CD4-positive, CD25-positive, alpha-beta regulatory T cell (primary cell): ENCODE measurements at places on chromosomes 1 and 21. TPM values are rescaled to one million over a fixed set of nuclear protein-coding genes. Genes with fewer than 3 reads are reported as not detected.

GRCh38 chr21:29237110-29238052, 61.3 kb upstream of the BACH1 start:
- H3K27me3 ChIP-seq = no peaks in the 10 kb centered on the region
- H3K36me3 ChIP-seq = no peaks in the 10 kb centered on the region
- no peak overlapping the region for H3K27ac ChIP-seq

Gene KLHDC9
- not detected for total RNA-seq

- no peaks in the 10 kb centered on the region for H3K36me3 ChIP-seq
- H3K27me3 ChIP-seq = peaks cover 14% of the 10 kb centered on the region
- no peak overlapping the region for H3K27ac ChIP-seq
- no peak overlapping the region for H3K4me3 ChIP-seq
- H3K4me1 ChIP-seq = no peaks in the 10 kb centered on the region
These were observed 133.4 kb upstream of the FGGY start for GRCh38 chr1:59163268-59164092.

- H3K27ac ChIP-seq = no peak overlapping the region
- H3K36me3 ChIP-seq = peaks cover 6% of the 10 kb centered on the region
- H3K4me1 ChIP-seq = no peaks in the 10 kb centered on the region
- H3K4me3 ChIP-seq = no peak overlapping the region
These were observed 15.7 kb downstream of the PKNOX1 start for GRCh38 chr21:42989816-42990650.

Gene FCGR3A
- not detected for total RNA-seq

GRCh38 chr21:42691901-42692559, 38.6 kb downstream of the PDE9A start:
- H3K4me3 ChIP-seq = no peak overlapping the region
- no peaks in the 10 kb centered on the region for H3K27me3 ChIP-seq
- no peak for DNase-seq
- no peaks in the 10 kb centered on the region for H3K4me1 ChIP-seq

DNA sequence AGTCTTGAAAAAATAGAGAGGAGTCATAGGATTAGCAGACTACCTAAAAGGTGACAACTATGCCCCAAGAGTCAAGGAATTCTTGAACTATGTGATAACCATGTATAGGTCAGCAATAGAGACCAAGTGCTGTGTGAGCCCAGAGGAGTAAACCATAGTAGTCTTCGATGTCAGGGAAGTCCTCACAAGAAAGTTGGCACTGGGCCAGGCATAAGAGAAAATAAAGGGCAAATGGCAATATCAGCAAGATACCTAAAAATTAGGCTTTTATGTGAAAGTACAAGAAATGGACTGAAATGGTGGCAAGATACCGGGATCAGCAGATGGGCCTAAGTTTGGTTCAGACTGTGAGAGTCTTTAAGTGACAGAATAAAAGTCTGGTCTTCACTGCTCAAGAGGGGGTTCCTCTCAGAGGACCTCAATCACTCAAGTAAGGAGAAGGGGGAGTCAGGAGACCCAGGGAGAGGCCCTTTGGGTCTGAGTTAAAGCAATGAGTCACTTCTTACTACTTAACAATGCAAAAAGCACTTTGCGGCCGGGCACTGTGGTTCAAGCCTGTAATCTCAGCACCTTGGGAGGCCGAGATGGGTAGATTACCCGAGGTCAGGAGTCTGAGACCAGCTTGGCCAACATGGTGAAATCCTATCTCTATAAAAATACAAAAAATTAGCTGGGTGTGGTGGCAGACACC, 95.0 kb downstream of the TEX35 start:
- H3K4me1 ChIP-seq = no peaks in the 10 kb centered on the region
- no peak overlapping the region for H3K4me3 ChIP-seq
- peaks cover 2% of the 10 kb centered on the region for H3K27me3 ChIP-seq
- no peak overlapping the region for H3K27ac ChIP-seq
- DNase-seq = no peak
- H3K36me3 ChIP-seq = no peaks in the 10 kb centered on the region

- H3K27ac ChIP-seq = no peak overlapping the region
- H3K4me1 ChIP-seq = no peaks in the 10 kb centered on the region
- H3K27me3 ChIP-seq = no peaks in the 10 kb centered on the region
- H3K4me3 ChIP-seq = no peak overlapping the region
These were observed 248.7 kb upstream of the CXADR start for GRCh38 chr21:17264182-17264581.

Gene PTCH2
- total RNA-seq = 0.94 TPM

DNA sequence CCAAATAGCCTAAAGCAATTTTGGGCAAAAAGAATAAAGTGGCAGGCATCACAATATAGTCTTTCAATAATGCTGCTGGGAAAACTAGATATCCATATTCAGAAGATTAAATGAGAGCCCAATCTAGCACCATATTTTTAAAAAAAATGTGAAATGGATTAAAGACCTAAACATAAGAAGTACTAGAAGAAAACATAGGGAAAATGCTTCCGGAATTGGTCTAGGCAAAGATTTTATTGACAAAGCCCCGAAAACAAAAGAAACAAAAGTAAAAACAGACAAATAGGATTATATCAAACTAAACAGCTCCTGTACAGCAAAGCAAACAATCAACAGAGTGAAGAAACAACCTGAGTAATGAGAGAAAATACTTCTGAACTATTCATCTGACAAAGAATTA, 48.6 kb upstream of the KCNK1 start:
- H3K4me3 ChIP-seq = no peak overlapping the region
- no peak for DNase-seq
- no peaks in the 10 kb centered on the region for H3K4me1 ChIP-seq
- no peaks in the 10 kb centered on the region for H3K27me3 ChIP-seq
- no peaks in the 10 kb centered on the region for H3K36me3 ChIP-seq

GRCh38 chr1:210821615-210822014, 312.3 kb downstream of the KCNH1 start:
- H3K27me3 ChIP-seq = peaks cover 3% of the 10 kb centered on the region
- no peaks in the 10 kb centered on the region for H3K4me1 ChIP-seq
- H3K36me3 ChIP-seq = no peaks in the 10 kb centered on the region
- H3K4me3 ChIP-seq = no peak overlapping the region
- no peak overlapping the region for H3K27ac ChIP-seq

Gene GNG4
- not detected for total RNA-seq

- H3K4me3 ChIP-seq = no peak overlapping the region
- no peak overlapping the region for H3K27ac ChIP-seq
- H3K27me3 ChIP-seq = no peaks in the 10 kb centered on the region
- H3K4me1 ChIP-seq = no peaks in the 10 kb centered on the region
These were observed 41.0 kb upstream of the LIN9 start for GRCh38 chr1:226349801-226350518.

Gene FAM163A
- not detected for total RNA-seq

GRCh38 chr1:68339505-68339904, 107.2 kb upstream of the WLS start:
- DNase-seq = no peak
- H3K4me3 ChIP-seq = no peak overlapping the region
- no peak overlapping the region for H3K27ac ChIP-seq
- H3K27me3 ChIP-seq = no peaks in the 10 kb centered on the region
- no peaks in the 10 kb centered on the region for H3K36me3 ChIP-seq

Gene TGFBR3
- total RNA-seq = 47.5 TPM

Gene FBXO2
- 2.1 TPM for total RNA-seq

- no peak overlapping the region for H3K27ac ChIP-seq
- no peak for DNase-seq
- no peaks in the 10 kb centered on the region for H3K4me1 ChIP-seq
- H3K27me3 ChIP-seq = peaks cover 3% of the 10 kb centered on the region
- H3K36me3 ChIP-seq = no peaks in the 10 kb centered on the region
- no peak overlapping the region for H3K4me3 ChIP-seq
These were observed 56.4 kb downstream of the COL18A1 start for GRCh38 chr21:45461369-45461750.

Gene LDLRAD2
- total RNA-seq = 0.27 TPM

Gene GBP6
- 0.47 TPM for total RNA-seq

GRCh38 chr1:84319662-84320061, 18.2 kb downstream of the SAMD13 start:
- H3K27ac ChIP-seq = no peak overlapping the region
- no peaks in the 10 kb centered on the region for H3K4me1 ChIP-seq
- H3K27me3 ChIP-seq = peaks cover 2% of the 10 kb centered on the region
- no peak for DNase-seq
- no peak overlapping the region for H3K4me3 ChIP-seq
- H3K36me3 ChIP-seq = no peaks in the 10 kb centered on the region

DNA sequence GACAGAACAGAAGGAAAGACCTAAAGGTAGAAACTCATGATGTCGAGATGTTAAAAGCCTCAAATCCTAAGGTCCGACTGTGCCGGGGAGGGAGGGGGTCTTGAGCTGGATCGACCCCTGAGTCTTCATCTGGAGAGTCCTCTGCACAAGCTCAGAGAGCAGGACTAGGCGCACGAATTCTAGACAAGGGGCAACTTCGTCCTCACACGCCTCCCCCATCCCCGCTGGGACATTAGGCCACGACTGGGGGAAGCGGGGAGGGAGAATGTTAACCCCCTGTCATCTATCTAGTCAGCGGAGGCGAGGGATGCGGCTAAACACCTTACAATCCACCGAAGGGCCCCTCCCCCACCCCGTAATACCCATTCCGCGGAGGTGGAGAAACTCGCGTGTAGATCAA, 94.7 kb downstream of the PRKAB2 start:
- no peaks in the 10 kb centered on the region for H3K36me3 ChIP-seq
- peaks cover 46% of the 10 kb centered on the region for H3K27me3 ChIP-seq
- H3K4me1 ChIP-seq = peaks cover 13% of the 10 kb centered on the region
- DNase-seq = no peak
- H3K27ac ChIP-seq = no peak overlapping the region

DNA sequence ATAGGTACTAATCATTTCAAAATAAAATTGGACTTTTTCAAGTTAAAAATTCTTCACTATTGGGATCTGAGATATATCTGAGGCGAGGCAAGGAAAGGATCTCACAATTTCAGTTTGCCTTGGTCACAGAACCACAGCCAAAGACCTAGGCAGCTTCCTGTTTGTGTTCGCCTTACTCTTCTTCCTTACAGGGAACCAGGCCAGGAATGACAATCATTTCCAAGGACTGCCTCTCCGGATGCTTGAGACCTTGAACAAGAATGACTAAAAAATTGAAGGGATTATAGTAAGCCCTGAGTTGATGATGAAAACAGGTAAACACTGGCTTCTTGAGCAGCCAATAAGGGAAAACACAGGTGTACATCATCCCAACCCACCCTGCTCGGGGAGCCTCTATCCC, 35.2 kb upstream of the SERBP1 start:
- H3K27ac ChIP-seq = no peak overlapping the region
- no peak overlapping the region for H3K4me3 ChIP-seq
- H3K36me3 ChIP-seq = no peaks in the 10 kb centered on the region
- H3K4me1 ChIP-seq = no peaks in the 10 kb centered on the region
- no peak for DNase-seq
- H3K27me3 ChIP-seq = no peaks in the 10 kb centered on the region

- H3K27me3 ChIP-seq = peaks cover 10% of the 10 kb centered on the region
- H3K4me1 ChIP-seq = no peaks in the 10 kb centered on the region
- no peaks in the 10 kb centered on the region for H3K36me3 ChIP-seq
- no peak overlapping the region for H3K4me3 ChIP-seq
These were observed 76.3 kb downstream of the KRTAP19-8 start for GRCh38 chr21:30962013-30962412.

DNA sequence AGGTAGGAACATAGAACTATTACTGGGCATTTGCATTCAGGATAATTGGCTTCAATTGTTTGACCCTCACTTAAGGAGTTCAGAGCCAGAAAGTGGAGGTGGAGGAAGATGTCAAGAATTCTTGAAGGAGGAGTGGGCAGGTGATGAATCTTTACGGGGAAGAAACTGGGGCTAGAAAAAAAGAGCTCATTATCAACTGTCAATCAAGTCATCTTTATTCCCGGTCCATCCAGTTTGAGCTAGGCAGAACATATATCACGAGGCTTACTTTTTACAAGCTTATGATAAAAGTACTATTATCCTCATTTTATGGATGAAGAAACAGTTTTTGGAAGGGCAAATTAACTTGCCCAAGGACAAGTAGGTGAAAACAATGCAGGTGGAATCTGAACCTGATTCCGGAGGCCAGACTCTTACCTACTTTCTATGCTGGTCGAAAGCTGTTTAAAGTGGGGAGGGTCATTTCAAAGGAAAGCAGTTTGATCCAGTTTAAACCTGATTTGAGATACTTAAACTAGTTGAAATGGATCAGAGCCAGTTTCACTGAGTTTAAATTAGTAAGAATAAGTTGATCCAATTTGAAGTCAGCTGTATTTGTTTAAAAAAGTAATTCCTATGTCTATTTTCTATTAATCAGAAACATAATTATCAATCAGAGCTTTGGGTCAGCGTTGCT, 13.3 kb upstream of the NBL1 start:
- peaks cover 31% of the 10 kb centered on the region for H3K36me3 ChIP-seq
- no peaks in the 10 kb centered on the region for H3K4me1 ChIP-seq
- no peak overlapping the region for H3K4me3 ChIP-seq
- no peak for DNase-seq
- no peak overlapping the region for H3K27ac ChIP-seq

- DNase-seq = no peak
- peaks cover 4% of the 10 kb centered on the region for H3K27me3 ChIP-seq
- H3K4me3 ChIP-seq = no peak overlapping the region
These were observed 38.8 kb downstream of the POFUT2 start for GRCh38 chr21:45248893-45249381.

DNA sequence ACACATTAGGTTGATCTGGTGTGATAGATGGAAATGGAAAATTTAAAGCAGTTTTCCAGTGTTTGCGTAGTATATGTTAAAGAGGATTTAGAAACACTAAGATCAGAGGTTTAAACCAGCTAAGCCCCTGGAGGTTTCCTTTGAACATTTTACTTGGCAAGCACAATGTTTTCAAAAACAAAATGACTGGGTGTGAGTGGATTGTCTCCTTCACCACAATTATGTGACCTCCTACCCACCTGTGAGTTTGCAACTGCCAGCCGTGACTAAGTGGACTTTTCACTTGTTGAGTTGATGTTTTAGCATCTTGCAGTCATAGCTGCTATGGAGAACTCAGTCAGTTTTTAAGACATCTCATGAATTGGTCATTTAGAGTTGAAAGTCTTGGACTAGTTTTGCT, 4.7 kb downstream of the CCDC190 start:
- H3K4me1 ChIP-seq = no peaks in the 10 kb centered on the region
- peaks cover 6% of the 10 kb centered on the region for H3K27me3 ChIP-seq
- no peak for DNase-seq
- H3K4me3 ChIP-seq = no peak overlapping the region
- H3K27ac ChIP-seq = no peak overlapping the region

Gene TGFB2
- not detected for total RNA-seq

DNA sequence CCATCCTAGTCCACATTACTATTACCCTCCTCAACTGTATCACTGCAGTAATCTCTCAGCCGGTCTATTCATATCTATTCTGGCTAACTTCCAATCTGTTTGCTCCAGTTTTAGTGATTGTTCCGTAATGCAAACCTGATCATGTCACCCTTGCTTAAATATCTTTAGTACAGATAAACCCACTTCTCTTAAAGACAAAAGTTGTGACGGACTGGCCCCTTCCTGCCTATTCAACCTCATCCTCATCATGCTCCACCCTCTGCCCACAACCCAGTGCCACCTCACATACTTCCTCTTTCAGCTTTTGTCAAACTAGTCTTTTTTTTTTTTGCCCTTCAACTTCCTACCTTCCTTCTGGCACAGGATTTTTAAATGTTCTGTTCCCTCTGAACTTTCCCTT, 2.8 kb upstream of the C1orf162 start:
- peak; percentile 95 for DNase-seq
- H3K4me3 ChIP-seq = peak overlapping the region; percentile 74
- peak overlapping the region; percentile 83 for H3K27ac ChIP-seq
- peaks cover 60% of the 10 kb centered on the region for H3K4me1 ChIP-seq
- H3K36me3 ChIP-seq = peaks cover 4% of the 10 kb centered on the region
